ENCODE measurements at places on chromosomes 5 and 9.

- no peak for DNase-seq
These were observed 113.5 kb upstream of the RASA1 start for GRCh38 chr5:87154191-87154590.

GRCh38 chr5:156407251-156407650 is 80.3 kb downstream of the SGCD start:
- DNase-seq = no peak

- DNase-seq = no peak
These were observed 39.7 kb upstream of the IL7R start for GRCh38 chr5:35816881-35817521.

DNA sequence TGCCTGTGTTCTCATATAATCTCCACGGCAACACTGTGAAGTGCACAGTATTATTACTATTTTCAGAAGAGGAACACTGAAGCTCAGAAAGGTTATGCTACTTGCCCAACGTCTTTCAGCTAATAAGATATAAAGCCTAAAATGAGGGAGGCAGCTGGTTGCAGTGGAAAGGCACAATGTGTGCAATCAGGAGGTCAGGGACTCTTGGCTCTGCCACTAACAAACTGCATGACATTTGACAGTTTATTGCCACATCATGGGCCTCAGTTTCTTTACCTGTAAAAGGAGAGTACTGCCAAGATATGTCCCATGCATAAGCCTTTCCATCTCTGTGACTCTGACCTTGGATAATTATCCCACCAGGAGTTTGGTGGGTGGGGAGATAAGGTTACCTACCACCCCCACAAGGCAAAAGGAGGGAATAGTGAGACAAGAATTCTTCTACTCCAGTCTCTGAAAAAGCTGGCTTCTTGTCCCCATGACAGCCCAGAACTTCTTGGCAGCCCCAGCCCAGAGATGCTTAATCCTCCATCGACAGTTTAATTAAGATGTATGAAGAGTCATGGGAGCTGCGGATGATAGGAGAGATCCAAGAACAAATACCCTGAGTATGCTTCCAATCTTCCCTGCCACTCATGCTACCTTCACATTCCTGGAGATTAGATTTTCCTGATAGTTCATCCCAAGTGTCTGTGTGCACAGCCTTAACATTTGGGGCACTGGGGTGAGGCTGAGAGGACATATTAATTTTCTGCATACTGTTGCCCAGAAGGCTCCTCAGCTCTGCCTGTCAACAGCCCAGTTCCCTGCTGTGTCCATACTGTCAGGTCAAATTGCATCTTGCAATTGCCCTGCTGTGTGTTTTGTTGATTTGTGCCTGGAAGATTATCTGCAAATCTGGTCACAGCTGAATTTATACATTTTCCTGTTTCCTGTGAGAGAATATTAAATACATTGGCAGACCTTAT is 271.2 kb downstream of the FAM114A2 start:
- DNase-seq = no peak

- DNase-seq = no peak
These were observed 70.1 kb upstream of the MEF2C start for GRCh38 chr5:88952996-88953643.

GRCh38 chr5:95909738-95910137 is 51.9 kb downstream of the ELL2 start:
- no peak for DNase-seq

GRCh38 chr5:146848133-146848532 is 30.4 kb downstream of the PPP2R2B start:
- no peak for DNase-seq

Measured in omental fat pad (tissue), 4 donors.